Esophagus muscularis mucosa (tissue), 4 donors: ENCODE measurements at places on chromosomes 7 and 10. TPM values are rescaled to one million over a fixed set of nuclear protein-coding genes. Genes with fewer than 3 reads are reported as not detected.

Gene AZGP1
- total RNA-seq, result 2.5 TPM

DNA sequence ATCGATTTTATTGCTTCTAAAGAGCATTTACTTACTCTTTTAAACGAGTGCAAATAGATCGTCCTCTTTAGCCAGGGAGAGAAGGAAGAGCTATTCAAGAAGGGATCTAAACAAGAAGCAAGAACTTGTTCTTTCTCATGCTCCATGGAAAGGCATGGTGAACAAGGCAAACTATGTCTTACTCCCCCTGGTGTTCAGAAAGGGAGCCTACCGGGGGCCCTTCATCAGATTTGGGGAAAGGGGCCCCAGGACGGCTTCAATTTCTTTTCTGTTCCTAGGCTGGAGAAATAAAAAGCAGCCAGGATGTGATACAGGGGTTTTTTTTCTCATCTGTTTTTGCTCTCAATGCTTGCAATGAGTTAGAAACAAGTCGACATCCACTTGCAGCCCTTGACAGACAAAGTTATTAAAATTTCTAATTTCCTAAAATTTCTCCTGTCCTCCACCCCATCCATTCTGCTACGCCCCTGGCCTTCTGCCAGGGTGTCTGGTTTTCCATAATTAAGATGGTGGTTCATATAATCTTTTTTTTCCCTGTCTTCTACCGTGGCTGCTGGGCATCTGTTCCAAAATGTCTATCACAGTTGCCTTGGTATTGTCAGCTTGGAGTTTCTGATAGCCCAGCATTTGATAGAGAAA, 214.4 kb downstream of the CREB5 start:
- no peaks in the 10 kb centered on the region for H3K36me3 ChIP-seq
- peak overlapping the region; percentile 40 for H3K27ac ChIP-seq
- H3K4me3 ChIP-seq, result no peak overlapping the region
- no peak for DNase-seq

- DNase-seq, result no peak
- peaks cover 20% of the 10 kb centered on the region for H3K4me1 ChIP-seq
- no peaks in the 10 kb centered on the region for H3K36me3 ChIP-seq
- no peak overlapping the region for H3K27ac ChIP-seq
Measured at GRCh38 chr7:152762056-152762455, 2.5 kb downstream of the ACTR3B start.

DNA sequence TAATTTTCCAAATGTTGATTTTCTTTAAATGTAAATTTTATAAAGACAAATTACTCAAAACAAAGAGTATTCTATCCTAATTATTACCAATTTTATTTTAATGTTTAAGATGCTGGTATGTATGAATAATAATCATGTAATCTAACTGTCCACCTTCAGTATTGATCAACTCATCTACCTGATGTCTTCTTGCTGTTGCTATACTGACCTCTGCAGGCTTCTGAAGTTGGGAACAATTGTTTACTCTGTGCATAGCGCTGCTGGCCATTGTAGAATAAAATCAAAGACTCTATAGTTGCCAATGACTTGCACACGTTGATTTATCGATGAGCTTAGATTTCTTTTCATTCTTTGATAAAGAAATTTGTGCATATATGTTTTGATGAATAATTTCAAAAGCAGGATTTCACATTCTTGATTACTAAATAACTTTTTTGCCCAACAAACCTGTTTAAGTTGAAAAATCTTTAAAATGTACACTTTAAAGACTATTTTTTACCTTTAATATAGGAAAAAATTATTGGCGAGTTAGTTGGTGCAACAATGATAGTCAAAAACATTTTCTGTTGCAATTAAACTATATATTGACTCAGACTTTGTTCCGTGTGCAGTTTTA, 282.3 kb downstream of the TFEC start:
- H3K36me3 ChIP-seq, result no peaks in the 10 kb centered on the region
- DNase-seq, result no peak
- H3K4me1 ChIP-seq, result peaks cover 9% of the 10 kb centered on the region
- H3K27me3 ChIP-seq, result no peaks in the 10 kb centered on the region
- no peak overlapping the region for H3K27ac ChIP-seq
- no peak overlapping the region for H3K4me3 ChIP-seq

DNA sequence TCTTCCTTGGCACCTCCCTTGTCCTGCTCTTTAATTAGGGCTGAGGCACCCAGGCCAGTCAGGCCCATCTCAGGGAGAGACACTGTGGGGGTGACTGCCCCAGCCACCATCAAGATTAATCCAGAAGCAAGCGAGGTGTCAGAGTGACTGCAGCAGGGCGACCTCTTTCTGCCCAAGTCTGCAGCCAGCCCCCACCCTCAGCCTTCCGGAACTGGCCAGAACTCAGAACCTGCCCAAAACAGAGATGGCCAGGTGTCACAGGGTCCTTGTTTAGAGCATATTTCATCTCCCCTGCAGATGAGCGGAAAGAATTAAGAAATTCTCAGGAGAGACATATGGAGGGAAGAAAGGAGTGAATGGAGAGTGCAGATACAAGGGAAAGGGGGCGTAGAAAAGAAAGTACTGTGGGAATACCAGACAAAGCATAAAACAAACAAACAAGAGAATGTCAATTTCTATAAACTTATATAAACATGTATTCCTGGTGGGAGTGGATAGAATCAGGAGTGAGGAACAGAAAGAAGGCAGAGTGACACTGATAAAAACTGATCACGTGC, 188.8 kb upstream of the NRP1 start:
- no peaks in the 10 kb centered on the region for H3K27me3 ChIP-seq
- no peak overlapping the region for H3K4me3 ChIP-seq
- peak; percentile 62 for DNase-seq
- no peaks in the 10 kb centered on the region for H3K36me3 ChIP-seq
- H3K4me1 ChIP-seq, result peaks cover 2% of the 10 kb centered on the region

GRCh38 chr7:25805027-25805687, 346.8 kb upstream of the NFE2L3 start:
- H3K4me3 ChIP-seq, result no peak overlapping the region
- peak overlapping the region; percentile 19 for H3K27ac ChIP-seq
- no peaks in the 10 kb centered on the region for H3K36me3 ChIP-seq
- H3K4me1 ChIP-seq, result peaks cover 33% of the 10 kb centered on the region

Gene TMEM225B
- total RNA-seq, result 0.32 TPM

DNA sequence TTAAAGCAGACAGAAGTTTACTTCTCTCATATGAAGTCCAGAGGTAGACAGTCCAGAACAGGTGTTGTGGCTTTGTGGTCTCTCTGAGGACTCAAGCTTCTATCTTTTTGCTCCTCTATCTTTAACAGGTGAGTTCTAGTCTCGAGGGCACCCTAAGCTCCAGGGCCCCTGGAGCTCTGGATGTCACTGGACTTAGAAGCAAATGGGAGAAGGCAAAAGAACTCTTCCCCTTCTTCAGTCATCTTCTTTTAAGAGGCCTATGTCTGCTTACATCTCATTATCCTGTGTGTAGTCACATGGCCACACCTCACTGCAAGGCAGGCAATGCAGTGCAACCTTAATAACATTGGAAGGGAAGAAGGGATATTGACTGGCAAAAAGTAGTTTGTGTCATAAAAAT, 61.6 kb downstream of the ADCYAP1R1 start:
- H3K4me1 ChIP-seq, result no peaks in the 10 kb centered on the region
- H3K27ac ChIP-seq, result no peak overlapping the region
- H3K4me3 ChIP-seq, result no peak overlapping the region
- peak; percentile 57 for DNase-seq
- no peaks in the 10 kb centered on the region for H3K36me3 ChIP-seq
- no peaks in the 10 kb centered on the region for H3K27me3 ChIP-seq

DNA sequence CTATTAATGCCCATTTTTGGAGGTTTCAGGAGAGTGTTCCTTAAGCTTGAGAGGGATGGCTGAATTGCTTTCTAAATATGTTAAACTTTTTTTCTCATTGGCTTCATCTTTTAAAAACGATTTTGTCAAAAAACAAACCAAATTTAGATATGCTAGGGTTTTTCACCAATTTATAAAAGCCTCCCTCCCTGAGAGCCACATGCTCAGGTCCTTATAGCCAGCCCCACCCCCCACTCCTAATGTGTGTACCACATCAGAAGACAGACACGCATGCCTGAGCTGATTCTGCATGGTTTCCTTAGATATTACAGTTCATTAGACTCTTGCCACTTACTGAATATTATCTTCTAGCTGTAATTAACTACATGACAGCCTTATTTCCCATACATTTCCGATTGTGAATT, 2.0 kb downstream of the CUL1 start:
- peaks cover 64% of the 10 kb centered on the region for H3K4me1 ChIP-seq
- DNase-seq, result no peak
- peak overlapping the region; percentile 81 for H3K4me3 ChIP-seq

Gene EEPD1
- total RNA-seq, result 27.0 TPM

DNA sequence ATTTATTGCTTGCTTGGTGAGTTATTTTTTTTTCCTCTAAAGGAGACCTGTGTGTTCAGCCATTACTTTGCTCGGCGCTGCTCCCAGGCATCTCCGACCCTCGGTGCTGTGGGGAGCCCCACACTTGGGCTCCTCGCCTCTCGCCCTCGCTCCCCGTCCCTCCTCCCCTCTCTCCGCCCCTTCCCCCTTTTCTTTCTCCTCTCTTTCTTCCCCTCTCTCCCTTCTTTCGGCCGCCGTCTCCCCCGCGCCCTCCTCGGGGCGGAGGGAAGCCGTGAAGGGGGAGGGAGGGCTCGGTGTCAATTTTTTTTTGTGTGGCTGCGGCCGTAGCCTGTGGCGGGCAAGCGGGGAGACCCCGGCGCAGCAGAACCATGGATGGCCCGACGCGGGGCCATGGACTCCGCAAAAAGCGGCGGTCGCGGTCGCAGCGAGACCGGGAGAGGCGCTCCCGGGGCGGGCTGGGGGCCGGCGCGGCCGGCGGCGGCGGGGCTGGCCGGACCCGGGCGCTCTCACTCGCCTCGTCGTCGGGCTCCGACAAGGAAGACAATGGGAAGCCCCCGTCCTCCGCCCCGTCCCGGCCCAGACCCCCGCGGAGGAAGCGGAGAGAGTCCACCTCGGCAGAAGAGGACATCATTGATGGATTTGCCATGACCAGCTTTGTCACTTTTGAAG, 1.1 kb downstream of the AUTS2 start:
- H3K27me3 ChIP-seq, result no peaks in the 10 kb centered on the region
- H3K36me3 ChIP-seq, result no peaks in the 10 kb centered on the region
- peak overlapping the region; percentile 94 for H3K27ac ChIP-seq
- DNase-seq, result no peak

- no peak overlapping the region for H3K4me3 ChIP-seq
- no peak overlapping the region for H3K27ac ChIP-seq
- no peaks in the 10 kb centered on the region for H3K36me3 ChIP-seq
- DNase-seq, result no peak
Measured at GRCh38 chr7:105594034-105594433, 12.7 kb upstream of the EFCAB10 start.

- H3K36me3 ChIP-seq, result no peaks in the 10 kb centered on the region
- no peak for DNase-seq
- H3K4me1 ChIP-seq, result no peaks in the 10 kb centered on the region
- no peak overlapping the region for H3K4me3 ChIP-seq
- H3K27ac ChIP-seq, result no peak overlapping the region
Measured at GRCh38 chr10:61477451-61477850, 24.3 kb upstream of the TMEM26 start.

DNA sequence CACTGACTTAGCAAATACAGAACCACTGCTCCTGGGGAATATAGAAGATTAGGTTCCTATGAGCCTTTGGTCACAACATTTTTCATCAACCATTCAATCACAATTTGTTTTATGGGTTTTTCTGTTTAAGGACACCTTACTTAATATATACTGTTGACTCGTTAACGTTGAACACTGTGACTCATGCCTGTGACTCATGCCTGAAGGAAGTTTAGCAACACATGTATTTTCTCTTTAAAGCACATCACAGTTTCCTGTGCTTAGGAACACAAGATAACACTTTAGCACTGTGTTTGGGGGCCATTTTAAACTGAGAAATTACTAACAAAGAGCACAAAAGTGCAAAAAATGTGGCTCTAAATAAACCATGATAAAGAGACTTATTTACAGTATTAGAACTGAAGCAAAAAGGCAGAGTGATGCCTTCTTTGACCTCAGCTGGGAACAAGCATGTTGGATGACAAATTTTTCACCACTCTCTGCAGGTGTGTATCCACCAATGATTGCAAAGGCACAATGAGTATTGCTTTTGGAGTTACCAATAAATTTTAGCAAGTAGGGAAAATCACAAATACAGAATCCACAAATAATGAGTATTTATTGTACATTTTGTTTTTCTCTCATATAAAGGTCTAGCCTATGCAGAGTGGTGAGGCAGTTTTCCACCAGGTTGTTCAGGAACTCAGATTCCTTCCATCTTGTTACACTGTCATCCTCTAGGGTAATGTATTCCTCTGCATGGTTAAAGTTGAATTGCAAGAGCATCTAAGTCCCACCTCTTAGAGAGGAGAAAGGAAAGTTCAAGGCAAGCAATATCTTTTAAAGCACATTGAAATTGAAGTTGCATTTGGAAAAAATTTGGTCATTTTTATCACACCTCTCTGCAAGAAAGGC, 7.3 kb downstream of the FGFBP3 start:
- H3K4me1 ChIP-seq, result peaks cover 2% of the 10 kb centered on the region
- H3K36me3 ChIP-seq, result no peaks in the 10 kb centered on the region
- no peak for DNase-seq
- no peak overlapping the region for H3K27ac ChIP-seq
- H3K27me3 ChIP-seq, result no peaks in the 10 kb centered on the region

GRCh38 chr10:36473122-36473521, 652.3 kb upstream of the ANKRD30A start:
- no peaks in the 10 kb centered on the region for H3K36me3 ChIP-seq
- no peaks in the 10 kb centered on the region for H3K27me3 ChIP-seq
- no peak overlapping the region for H3K4me3 ChIP-seq
- no peaks in the 10 kb centered on the region for H3K4me1 ChIP-seq
- no peak overlapping the region for H3K27ac ChIP-seq
- no peak for DNase-seq

DNA sequence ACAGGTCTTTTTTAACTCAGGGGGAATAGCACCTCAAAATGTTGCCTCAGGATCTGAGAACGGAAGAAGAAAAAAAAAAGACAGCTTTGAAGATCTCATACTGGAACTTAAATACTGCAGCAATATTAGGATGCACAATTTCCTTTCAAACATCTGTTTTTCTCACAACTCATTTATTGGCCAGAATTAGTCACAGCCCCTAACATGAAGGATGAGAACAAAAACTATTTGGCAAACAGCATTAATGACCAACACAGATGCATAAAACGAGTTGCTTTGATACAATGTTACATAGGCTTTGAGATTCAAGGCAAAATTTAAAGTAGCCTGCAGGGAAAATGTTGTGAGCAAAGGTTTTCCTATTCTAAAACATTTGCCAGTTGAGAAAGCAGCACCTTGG, 36.5 kb downstream of the JMJD1C start:
- H3K27me3 ChIP-seq, result no peaks in the 10 kb centered on the region
- H3K36me3 ChIP-seq, result no peaks in the 10 kb centered on the region
- no peak for DNase-seq
- H3K4me3 ChIP-seq, result no peak overlapping the region
- H3K4me1 ChIP-seq, result peaks cover 53% of the 10 kb centered on the region

Gene ABCA13
- 0.26 TPM for total RNA-seq

- H3K27ac ChIP-seq, result no peak overlapping the region
- no peak overlapping the region for H3K4me3 ChIP-seq
- no peaks in the 10 kb centered on the region for H3K27me3 ChIP-seq
- peaks cover 48% of the 10 kb centered on the region for H3K4me1 ChIP-seq
Measured at GRCh38 chr10:50379616-50380015, 128.3 kb upstream of the ASAH2 start.

Gene SPDYE6
- total RNA-seq, result not detected

GRCh38 chr10:89373916-89374711, 3.7 kb upstream of the IFIT1B start:
- H3K27ac ChIP-seq, result peak overlapping the region; percentile 79
- H3K36me3 ChIP-seq, result no peaks in the 10 kb centered on the region
- peaks cover 29% of the 10 kb centered on the region for H3K4me1 ChIP-seq
- DNase-seq, result peak; percentile 96
- no peak overlapping the region for H3K4me3 ChIP-seq

- H3K36me3 ChIP-seq, result no peaks in the 10 kb centered on the region
- peaks cover 74% of the 10 kb centered on the region for H3K4me1 ChIP-seq
- H3K27me3 ChIP-seq, result no peaks in the 10 kb centered on the region
Measured at GRCh38 chr10:77392851-77393250, 244.8 kb downstream of the KCNMA1 start.
